Daoy (cell line): ENCODE measurements at places on chromosomes 2 and 18.

GRCh38 chr2:200614249-200614648, 28.4 kb downstream of the AOX1 start:
- DNase-seq: no peak

DNA sequence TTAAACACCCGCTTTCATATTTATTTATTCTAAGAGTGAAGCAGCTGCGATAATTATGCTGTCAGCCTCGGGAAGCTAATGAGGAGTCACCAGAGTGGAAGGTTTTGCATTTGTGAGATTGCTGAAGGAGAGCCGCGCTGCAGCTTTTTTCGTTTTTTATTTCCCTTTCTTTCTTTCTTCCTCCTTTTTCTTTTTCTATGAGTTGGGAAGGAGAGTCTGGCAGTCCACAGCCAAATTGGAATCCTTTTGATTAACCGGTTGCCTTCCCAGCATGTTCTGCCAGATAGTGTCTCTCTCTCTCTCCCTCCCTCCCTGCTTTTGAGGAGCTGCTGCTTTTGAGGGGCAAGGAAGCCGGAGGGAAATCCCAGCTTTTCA, 82.1 kb downstream of the CDK15 start:
- no peak for DNase-seq

DNA sequence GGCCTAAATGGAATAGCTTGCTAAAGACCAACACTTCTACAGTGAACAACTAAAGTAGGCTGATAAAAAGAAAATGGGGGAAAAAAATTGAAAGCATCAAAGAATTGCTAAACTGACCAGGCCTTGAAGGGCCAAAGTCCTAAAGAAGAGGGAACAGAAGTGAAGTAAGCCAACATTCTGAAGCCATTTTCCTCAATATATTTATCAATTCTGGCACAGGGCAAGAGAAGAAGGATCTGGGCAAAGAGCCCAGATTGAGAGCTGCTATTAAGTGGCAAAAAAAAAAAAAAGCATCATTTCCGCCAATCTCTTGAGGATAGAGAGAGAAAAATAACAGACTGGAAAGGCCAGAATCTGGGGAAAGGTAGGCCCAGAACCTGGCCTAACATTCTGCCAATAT, 25.7 kb downstream of the FANCL start:
- no peak for DNase-seq

- no peak for DNase-seq
Observed at GRCh38 chr2:76446872-76447271, 736.2 kb upstream of the GCFC2 start.

DNA sequence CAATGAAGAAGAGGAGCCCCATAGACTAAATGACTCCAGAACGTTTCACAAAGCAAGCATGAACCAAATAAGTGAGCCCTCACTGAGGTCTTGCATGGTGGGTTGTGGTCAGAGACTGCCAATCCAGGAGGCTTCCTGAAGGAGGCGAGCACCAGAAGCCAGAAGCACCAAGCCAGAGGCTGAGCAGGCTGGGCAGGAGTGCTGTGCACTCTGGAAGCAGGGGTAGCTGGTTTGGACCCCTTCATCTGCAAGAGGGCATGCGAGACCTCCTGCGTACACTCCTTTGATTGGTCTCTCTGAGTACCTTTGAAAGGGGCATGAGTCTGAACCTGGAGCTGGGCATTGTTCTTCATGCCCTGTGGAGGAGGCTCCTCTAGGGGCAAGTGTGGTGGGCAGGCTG, 192.5 kb downstream of the HAUS1 start:
- DNase-seq: no peak
